ENCODE measurements at places on chromosomes 5 and 9.

DNA sequence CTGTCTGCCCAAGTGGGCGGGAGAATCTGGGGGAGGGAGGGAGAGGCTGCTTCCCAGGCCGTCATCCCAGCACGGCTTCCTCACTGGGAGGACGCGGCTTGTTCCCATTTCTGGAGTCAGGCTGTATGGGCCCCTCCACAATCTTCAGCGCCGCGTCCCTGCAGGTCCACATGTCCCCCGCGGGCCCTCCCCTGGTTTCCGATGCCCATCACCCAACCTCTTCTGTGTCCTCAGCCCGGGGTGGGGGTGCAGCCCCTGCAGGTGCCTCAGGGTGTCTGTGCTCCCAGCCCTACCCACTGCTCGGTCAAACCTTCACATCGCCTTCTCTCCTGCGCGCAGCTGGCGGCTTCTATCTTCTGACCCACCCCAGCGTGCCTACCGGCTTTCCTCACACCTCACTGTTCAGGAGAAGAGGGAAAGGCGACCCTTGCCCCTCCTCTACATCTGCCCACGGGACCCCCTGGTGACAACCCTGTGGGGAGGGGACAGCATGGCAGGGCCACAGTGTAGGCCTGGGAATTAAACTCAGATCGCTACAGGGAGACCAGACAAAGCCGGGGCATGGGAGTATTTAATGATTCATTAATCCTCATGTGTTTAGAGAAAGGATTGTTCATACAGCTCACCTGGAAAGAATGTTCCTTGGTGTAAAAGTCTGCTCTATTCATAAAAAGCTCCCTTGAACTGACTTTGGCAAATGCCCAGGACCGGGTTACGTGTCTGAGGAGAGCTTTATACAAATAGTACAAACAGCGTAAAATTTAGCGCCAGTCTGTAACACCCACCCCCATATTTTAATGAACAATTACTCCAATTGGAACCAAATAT, 145.1 kb downstream of the IRX1 start:
- DNase-seq = no peak

DNA sequence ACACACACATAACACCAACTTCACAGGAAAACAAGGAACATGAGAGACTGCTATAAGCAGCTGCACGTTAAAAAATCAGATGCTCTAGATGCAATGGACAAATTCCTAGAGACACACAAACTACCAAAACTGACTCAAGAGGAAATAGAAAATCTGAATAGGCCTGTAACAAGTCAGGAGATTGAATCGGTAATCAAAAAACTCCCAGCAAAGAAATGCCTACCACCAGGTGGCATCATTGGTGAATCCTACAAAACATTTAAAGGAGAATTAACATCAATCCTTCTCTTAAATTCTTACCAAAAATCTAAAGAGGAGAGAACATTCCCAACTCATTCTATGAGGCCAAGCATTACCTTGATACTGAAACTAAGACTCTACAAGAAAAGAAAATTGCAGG, 54.9 kb downstream of the NDST1 start:
- no peak for DNase-seq

GRCh38 chr5:1280177-1281037, 14.5 kb downstream of the TERT start:
- no peak for DNase-seq

DNA sequence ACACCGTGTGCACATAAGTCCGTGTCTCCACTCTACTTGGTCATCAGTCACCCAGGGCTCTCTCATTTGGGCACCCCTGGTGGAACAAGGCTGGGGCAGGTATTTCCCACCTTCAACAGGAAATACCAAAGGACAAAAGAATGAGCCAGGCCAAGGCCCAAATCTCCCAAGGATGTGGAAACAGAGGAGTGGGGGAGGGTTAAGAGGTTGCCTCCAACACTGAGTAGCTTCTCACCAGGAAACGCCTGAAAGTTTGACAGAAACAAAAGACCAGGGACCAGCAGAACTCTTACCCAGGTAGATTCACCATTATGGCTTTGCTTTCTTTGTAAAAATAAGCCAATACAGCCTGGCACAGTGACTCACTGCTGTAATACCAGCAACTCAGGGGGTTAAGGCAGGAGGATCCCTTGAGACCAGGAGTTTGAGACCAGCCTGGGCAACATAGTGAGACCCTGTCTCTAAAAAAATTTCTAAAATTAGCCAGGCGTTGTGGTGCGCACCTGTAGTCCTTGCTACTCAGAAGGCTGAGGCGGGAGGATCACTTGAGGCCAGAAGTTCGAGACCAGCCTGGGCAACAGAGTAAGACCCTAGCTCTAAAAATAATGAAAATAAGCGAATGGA, 12.7 kb downstream of the SLC1A3 start:
- no peak for DNase-seq

DNA sequence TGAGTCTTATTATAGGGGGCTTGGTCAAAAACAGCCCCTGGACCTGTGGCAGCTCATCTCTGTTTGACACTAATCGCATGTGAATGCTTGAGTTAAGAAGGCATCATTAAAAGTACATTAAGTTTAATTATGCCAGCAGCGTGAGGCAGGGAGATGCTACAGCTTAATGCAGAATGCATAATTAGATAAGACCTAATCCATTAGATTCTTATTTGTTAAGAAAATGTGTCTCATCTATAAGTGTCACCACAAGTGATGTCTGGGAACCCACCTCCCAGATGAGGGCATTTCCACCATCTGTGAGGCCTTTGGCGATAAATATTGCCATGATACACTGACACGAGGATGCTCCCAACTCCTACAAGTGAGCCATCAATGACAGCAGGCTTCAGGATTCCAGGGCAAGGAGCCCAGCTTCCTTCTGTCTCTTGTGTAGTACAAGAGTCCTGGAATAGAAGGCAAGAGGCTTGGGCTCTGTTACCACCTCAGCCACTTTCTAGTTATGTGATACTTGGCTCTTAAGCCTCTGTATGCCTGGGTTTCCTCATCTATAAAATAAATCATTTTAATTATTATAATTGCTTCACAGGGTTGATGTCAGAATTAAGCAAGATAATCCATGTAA, 202.7 kb downstream of the FAM114A2 start:
- no peak for DNase-seq

DNA sequence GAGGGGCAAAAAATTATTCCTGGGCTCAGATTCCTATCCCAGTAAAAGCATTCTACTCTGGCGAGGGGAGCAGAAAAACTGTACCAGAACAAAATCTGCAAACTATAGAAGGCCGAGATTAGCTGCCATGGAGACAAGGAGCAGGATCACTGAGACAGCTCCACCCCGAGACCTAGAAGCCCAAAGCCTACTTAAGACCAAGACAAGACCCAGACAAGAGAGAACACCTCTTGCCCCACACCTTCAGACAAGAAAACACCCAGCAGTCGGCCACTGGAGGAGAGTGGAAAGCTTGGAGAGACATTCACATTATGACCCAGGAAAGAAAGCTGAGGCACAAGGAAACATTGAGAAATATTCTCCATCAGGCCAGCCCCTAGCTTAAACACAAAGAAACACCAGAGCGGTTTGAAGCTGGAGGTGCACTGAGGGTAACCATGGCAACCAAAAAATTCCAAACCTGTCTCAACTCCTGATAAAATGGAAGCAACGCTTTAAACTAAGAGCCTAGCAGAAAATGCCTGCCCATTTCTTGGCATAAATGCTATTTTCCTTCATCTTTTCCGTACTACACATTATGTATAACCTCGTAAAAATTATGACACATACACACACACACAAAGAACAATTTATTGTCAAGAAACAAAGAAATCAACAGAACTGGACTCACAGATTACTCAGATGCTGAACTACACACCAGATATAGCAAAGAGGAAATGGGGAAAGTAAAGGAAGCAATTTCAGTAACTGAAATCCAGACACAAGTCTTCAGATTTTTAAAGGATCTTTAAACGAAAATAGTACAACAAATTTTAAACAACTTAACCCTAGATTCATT, 53.8 kb upstream of the FTMT start:
- no peak for DNase-seq

All from anterior cingulate cortex (tissue), 58 donors.